Lung (tissue), 17 donors: ENCODE measurements at places on chromosomes 1 and 21. TPM values are rescaled to one million over a fixed set of nuclear protein-coding genes. Genes with fewer than 3 reads are reported as not detected.

GRCh38 chr1:89823679-89824292 is 3.0 kb downstream of the LRRC8D start:
- no peak for DNase-seq

- no peak for DNase-seq
These were observed 30.2 kb upstream of the AJAP1 start for GRCh38 chr1:4624141-4624715.

GRCh38 chr21:33936301-33937038 is 20.9 kb upstream of the ATP5PO start:
- no peak for DNase-seq

GRCh38 chr1:20849100-20849499 is 62.0 kb upstream of the HP1BP3 start:
- no peak for DNase-seq

- DNase-seq = peak; percentile 41
These were observed 26.8 kb upstream of the BACH1 start for GRCh38 chr21:29271927-29272333.

DNA sequence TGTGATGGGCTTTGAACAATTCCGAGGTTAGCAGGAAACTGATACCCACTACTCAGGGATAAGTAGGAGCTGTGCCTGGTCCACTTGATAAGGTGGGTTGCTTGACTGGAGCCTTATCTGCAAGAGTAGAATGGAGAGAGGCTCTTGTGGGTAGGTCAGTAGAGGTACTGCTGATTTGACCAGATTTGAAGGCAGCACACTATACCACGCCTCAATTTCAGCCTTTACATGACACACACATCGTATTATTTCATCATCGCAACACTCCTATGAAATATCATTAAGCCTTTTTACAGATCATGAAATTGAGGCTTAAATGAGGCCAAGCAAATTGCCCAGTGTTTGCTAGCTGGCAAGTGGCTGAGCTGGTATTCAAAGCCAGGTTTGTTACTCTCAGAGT is 69.6 kb downstream of the KCNJ15 start:
- DNase-seq = no peak

DNA sequence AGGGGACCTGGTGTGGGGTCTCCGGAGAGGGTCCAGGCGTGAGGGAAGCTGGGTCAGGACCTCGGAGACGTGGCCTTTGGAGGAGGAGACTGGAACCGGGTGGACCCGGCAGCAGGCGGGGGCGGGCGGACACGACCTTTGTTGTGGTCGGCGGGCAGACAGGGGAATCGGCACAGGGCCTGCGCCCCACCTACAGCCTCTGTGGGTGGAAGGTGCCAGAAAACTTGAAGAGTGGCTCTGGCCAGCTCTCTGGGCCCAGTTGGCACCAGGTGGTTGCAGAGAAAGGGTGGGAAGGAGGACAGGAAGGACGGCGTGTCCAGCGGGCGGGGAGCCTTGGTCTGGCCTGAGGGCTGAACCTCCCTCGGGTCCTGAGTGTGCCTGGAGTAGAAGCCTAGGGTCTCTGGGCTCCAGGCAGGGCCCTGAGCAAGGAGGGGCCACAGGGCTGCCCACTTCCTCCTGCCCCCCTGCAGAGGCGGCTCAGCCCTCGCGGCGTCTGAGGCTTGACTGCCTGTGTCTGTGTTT is 7.7 kb upstream of the TTLL10 start:
- DNase-seq = no peak

- no peak for DNase-seq
These were observed 30.2 kb downstream of the RAB3B start for GRCh38 chr1:51960262-51960661.

- peak; percentile 77 for DNase-seq
These were observed 112.4 kb upstream of the BEND5 start for GRCh38 chr1:48889082-48889481.

- peak; percentile 29 for DNase-seq
These were observed at the start of gene PDE4B for GRCh38 chr1:65792669-65793358. Gene PDE4B, plus strand, starts transcription at chr1:65792895.

GRCh38 chr1:247054992-247055415 is 23.6 kb downstream of the ZNF670 start:
- no peak for DNase-seq

Gene ITLN1
- 3.3 TPM for total RNA-seq

GRCh38 chr1:214318356-214318755 is 37.4 kb downstream of the SMYD2 start:
- DNase-seq = no peak

Gene CD247
- total RNA-seq = 4.1 TPM

DNA sequence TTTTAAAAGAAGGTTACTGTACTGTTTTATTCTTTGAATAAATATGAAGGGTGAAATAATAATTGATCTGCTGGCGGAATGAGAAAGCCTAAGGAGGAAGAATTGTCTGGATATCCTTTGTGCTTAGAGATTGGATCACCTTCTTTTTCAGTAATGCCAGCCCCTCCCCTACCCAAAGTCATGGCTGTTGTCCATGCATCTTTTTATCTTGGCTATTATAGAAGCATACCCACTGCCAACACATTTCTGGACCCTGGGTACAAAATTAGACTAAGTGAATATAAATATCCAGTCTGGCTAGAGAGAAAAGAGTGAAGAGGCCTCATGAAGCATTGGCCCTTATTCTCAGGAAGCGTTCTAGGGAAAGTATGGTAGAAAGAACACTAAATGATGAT is 28.1 kb downstream of the AK4 start:
- DNase-seq = no peak

GRCh38 chr1:215754112-215754511 is 187.0 kb downstream of the KCTD3 start:
- DNase-seq = no peak

- peak; percentile 41 for DNase-seq
These were observed 1.2 kb downstream of the RUNX3 start for GRCh38 chr1:24928689-24929397.

DNA sequence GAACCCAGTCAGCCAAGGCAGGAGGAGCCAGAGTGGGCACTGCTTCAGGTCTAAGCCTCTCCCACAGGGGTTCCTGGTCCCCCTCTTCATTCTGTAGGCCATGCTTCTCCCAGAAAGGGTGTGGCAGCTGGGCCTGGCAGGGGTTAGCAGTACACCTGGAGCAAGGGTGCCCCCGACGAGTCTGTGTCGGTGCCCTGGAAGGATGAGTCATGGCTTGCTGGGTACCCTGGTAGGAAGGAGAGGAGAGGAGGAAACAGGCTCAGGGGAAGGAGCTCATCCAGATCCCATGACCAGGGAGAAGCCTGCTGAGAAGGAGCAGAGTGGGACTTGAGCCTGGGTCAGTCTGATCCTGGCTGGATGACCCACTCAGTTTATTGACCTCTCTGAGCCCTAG is 10.3 kb downstream of the KDF1 start:
- no peak for DNase-seq

Gene TMEM54
- total RNA-seq = 22.4 TPM

Gene ALPL
- total RNA-seq = 38.6 TPM

GRCh38 chr21:43758111-43758641 is 17.9 kb downstream of the CSTB start:
- peak; percentile 38 for DNase-seq

GRCh38 chr1:231887866-231888265 is 261.3 kb downstream of the DISC1 start:
- no peak for DNase-seq

Gene A3GALT2
- 0.28 TPM for total RNA-seq

DNA sequence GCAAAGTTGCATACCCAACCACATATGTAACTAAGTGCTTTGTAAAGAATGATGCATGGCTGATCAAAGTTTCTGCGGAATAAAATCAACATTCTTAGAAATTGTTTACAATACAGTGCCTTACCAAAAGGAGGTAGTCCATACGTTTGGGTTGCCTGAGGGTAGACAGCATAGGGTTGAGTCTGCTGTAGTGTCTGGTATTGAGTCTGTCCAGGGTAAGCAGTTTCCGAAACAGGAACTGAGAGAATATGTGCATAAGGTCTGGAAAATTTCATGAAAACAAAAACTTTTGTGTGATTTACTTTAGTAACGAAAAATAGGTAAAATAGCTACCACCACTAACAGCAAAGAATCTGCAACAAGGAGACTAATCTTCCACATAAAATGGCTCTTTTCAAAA is 53.0 kb downstream of the EYA3 start:
- no peak for DNase-seq

Gene EPHA8
- total RNA-seq = not detected

Gene PLA2G2D
- 0.57 TPM for total RNA-seq

- no peak for DNase-seq
These were observed 569.6 kb downstream of the SMYD3 start for GRCh38 chr1:245937316-245938045.

Gene RNPC3
- total RNA-seq = 60.5 TPM

GRCh38 chr1:8845104-8846097 is 28.0 kb upstream of the RERE start:
- DNase-seq = no peak

Gene GSTM5
- total RNA-seq = 6.2 TPM

- DNase-seq = no peak
These were observed 19.1 kb upstream of the TMCO1 start for GRCh38 chr1:165787741-165788140.

GRCh38 chr1:99004254-99004860 is 304 bp downstream of the PLPPR5 start:
- DNase-seq = peak; percentile 37

GRCh38 chr1:156382561-156382960 is 13.6 kb downstream of the RHBG start:
- DNase-seq = no peak
